HS-27A (cell line): ENCODE measurements at places on chromosomes 11 and 22.

DNA sequence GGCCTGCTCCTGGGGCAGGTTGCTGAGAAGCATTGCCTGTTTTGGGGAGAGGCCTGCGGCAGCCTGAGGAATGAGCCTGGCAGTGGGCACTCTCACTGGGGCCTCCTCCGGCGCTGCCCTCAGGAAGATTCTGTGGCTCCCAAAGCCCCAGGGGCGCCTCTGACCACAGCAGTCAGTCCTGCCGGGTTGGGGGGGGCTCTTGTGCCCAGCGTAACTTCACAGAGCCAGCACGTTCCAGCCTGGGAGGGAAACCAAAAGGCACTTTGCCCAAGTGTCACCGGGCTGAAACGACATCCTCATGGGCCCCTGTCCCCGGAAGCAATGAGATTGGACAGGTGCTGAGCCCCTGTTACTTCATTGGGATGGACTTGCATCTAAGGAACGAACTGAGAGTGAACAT lies 4.3 kb upstream of the LRP5 start:
- DNase-seq: no peak

DNA sequence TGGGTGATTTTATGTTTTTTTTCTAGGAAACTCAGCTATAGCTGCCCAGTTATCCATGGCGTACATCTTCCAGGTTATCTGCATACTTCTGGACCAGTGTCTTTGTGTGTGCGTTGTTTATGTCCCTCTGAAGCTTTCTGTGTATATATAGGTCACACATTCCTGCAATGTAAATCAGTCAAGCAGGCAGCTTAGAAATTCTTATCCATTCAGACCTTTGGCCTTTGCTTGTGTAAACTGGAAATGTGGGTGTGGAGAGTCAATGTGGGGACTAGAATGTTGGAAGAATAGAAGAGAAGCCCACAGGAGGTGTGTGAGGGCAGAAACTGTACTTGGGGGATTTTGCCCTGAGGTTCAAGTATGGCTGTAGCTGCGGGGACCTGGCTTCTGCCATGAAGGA lies 51.7 kb downstream of the BARX2 start:
- DNase-seq: no peak

GRCh38 chr11:2434008-2434407 lies 10.3 kb downstream of the TRPM5 start:
- DNase-seq: no peak

GRCh38 chr22:26404851-26405421 lies 24.1 kb upstream of the ASPHD2 start:
- no peak for DNase-seq

DNA sequence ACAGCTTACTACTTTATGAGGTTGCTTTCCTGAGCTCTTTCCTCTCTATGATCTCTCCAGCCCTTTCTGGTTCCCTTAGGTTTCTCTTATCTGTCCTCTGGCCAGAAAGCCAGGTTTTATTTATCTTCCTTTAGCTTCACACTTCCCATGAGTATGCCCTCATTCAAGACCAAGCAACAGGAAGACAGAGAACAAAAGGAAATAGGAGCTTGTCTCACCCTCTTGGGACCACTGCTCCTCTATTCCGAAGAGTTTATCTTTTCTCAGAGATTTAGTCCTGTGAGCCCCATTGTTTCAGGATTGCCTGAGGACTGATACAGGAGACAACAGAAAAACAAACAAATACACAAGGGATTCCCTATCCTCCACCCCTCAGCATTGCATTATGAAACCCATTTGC lies 62.4 kb upstream of the CCDC179 start:
- no peak for DNase-seq

DNA sequence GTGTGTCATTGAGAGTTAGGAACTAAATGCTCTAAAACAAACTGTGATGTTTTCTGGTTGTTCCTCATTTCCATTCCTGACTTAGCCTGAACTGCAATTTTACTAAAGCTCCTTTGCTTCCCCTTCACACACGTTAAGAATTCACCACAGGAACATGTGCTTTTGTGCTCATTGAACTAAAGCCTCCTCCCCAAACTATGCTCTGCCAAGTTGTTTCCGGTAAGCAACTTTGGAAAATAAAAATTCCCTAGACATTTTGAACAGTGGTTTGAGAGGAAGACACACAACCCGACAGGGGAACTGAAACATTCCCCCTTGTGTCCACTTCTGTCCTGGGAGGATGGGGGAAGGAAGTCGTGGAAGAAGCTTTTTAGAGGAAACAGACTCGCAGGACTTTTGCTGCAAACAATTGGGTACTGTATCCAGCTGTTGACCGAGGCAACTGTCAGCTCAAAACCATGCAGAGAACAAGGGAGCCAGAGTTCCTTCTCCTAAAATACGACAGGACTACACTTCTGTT lies 66.9 kb downstream of the GAB2 start:
- no peak for DNase-seq

DNA sequence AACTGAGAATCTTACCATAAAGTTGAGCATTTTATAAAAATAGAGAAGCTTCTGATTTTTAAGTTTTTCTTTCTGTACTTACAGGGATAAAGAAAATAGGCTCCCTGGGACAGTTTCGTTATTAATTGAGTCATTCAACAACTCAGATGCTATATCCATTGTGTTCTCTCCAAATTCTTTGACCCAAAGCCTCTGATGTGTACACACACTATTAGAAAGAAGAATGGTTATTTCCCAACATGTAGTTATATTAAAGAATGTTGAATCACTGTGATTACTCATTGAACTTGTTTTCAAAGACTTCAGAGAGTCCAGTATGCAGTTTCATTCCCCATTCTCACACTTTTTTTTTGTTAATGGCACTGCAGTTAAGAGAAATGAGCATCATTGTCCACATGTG lies 734.3 kb upstream of the ARHGAP42 start:
- DNase-seq: no peak

DNA sequence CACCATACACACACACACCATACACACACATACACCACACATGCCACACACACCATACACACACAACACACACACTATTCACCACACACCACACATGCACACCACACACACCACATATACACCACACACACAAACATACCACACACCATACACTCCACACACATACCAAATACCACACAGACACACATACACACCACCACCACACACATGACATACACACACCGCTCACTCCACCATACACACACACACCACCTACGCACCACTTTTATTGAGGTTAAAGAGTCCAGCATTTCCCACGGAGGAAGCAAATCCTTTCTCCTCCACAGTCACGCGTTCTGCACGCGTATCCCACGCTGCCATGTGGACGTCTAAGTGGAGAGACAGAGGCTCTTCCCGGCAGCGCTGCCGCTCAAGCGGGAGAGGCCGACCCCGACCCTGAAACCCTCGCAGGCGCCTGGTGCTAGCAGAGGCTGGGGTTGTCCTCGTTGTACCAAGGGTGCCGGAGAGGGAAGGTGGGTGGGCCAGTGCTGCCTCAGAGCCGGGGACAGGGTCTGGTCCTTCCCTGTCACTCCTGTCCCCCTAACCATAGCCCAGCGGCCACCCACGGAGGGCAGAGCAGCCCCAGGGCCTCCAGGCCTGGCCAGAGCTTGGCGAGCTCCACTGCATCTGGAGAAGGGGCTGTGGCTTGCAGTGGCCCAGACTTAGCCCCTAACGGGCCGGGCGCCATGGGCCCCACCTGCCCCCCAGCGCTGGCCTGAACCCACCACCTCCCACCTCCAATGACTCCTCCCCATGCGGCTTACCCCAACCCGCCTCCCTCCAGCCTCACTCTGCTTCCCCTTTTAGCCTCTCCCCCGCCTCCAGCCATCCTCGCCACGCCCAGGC lies 1495.0 kb downstream of the BRD1 start:
- DNase-seq: no peak

DNA sequence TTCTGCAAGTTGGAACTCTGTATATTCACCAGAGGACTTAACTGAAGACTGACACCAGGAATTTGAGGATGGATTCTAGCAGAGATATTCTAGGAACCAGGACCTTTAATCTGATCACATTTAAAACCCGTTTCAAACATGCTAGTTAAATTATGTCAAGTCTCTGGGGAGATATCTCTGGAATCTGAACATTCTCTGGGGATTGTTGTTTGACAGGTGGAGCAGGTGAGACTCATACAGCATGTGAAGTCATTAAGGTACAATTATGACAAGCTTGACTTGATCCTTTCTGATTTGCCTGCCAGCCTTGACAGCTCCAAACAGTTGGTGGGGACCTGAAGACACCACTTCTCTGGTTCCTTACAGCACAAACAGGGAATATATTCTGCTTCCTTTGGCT lies 100.3 kb downstream of the FAT3 start:
- DNase-seq: no peak

- no peak for DNase-seq
These were observed 23.9 kb upstream of the ZBTB44 start for GRCh38 chr11:130338667-130339066.

- DNase-seq: no peak
These were observed 25.9 kb downstream of the OR51E2 start for GRCh38 chr11:4671741-4672140.

- no peak for DNase-seq
These were observed 42.0 kb downstream of the OR4D9 start for GRCh38 chr11:59553323-59553722.

- DNase-seq: no peak
These were observed 239.3 kb upstream of the POU2AF2 start for GRCh38 chr11:111006227-111006626.
